Stimulated activated naive B cell treated with anti-CD40 and anti-IgM and Interleukin-4, amounts not matched to agents 10 μg/mL and 1 μg/mL and 100 μg/mL, for 72 hours (primary cell): ENCODE measurements at places on chromosomes 2 and 18.

GRCh38 chr2:150167711-150168110 lies 319.8 kb downstream of the RND3 start:
- no peaks in the 10 kb centered on the region for H3K27me3 ChIP-seq
- no peaks in the 10 kb centered on the region for H3K36me3 ChIP-seq
- H3K4me1 ChIP-seq, result no peaks in the 10 kb centered on the region
- H3K27ac ChIP-seq, result no peak overlapping the region
- no peak overlapping the region for H3K4me3 ChIP-seq

GRCh38 chr2:230205721-230206120 lies 14.1 kb downstream of the SP110 start:
- H3K36me3 ChIP-seq, result peaks cover 33% of the 10 kb centered on the region
- peak overlapping the region; percentile 83 for H3K27ac ChIP-seq
- no peak for DNase-seq
- no peaks in the 10 kb centered on the region for H3K27me3 ChIP-seq

GRCh38 chr2:239012228-239012627 lies 164.3 kb downstream of the TWIST2 start:
- no peaks in the 10 kb centered on the region for H3K4me1 ChIP-seq
- no peak overlapping the region for H3K4me3 ChIP-seq
- no peak overlapping the region for H3K27ac ChIP-seq
- H3K36me3 ChIP-seq, result no peaks in the 10 kb centered on the region
- DNase-seq, result no peak

DNA sequence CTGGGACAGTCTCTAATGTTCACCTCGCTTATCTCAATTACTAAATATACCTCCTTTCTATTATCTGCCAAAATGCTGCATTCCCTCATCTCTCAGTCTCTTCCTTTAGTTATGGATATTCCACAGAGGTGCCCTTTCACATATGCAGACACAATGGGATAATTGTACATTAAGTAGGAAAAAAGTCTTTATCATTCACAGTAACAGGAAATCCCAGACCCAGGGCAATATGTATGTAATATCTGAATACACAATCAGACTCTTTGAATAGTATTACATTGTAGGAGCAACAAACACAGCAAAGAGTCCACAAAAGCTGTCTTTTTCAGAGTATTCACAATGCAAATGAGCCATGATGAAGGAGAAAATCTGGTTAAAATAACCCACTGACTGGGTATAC lies 1399.0 kb upstream of the ZEB2 start:
- H3K27ac ChIP-seq, result no peak overlapping the region
- no peaks in the 10 kb centered on the region for H3K36me3 ChIP-seq
- no peak for DNase-seq
- H3K4me3 ChIP-seq, result no peak overlapping the region

DNA sequence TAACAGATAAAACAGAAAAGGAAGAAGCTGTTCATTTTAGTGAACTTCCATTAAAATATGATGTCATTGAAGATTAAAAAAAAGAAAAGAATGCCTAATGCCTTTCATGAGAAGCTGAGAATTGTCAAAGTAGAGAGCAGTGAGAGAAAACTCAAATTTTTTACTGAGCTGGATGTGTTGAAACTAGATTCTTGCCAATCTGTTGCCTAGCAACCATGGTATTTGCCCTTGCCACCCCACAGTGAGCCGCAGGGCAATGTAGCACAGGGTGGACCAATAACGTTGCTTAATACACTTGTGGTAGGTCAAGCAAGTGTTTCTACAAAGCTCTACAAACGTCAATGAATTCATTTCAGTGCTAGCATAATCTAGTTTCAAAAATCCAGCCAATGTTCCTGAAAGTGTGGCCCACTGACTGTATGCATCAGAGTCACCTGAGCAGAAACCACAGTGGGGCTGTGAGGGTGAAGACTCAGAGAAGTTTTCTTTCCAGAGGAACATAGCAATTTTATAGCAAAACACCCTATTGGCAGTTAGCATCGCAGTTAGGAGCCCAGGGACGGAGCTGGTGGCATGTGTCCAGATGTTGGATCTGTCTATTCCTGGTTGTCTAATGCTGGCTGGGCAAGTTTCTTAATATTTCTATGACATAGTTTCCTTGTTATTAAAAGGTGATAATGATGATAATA lies 132.2 kb downstream of the DOCK10 start:
- peak; percentile 30 for DNase-seq
- H3K4me1 ChIP-seq, result peaks cover 52% of the 10 kb centered on the region
- no peak overlapping the region for H3K4me3 ChIP-seq
- peak overlapping the region; percentile 76 for H3K27ac ChIP-seq
- peaks cover 59% of the 10 kb centered on the region for H3K36me3 ChIP-seq
- no peaks in the 10 kb centered on the region for H3K27me3 ChIP-seq

GRCh38 chr18:25283781-25284180 lies 68.2 kb downstream of the ZNF521 start:
- peaks cover 9% of the 10 kb centered on the region for H3K27me3 ChIP-seq
- DNase-seq, result no peak
- peaks cover 8% of the 10 kb centered on the region for H3K4me1 ChIP-seq
- H3K4me3 ChIP-seq, result no peak overlapping the region
